Left cardiac atrium (tissue), 4 donors: ENCODE measurements at places on chromosomes 1 and 21. TPM values are rescaled to one million over a fixed set of nuclear protein-coding genes. Genes with fewer than 3 reads are reported as not detected.

DNA sequence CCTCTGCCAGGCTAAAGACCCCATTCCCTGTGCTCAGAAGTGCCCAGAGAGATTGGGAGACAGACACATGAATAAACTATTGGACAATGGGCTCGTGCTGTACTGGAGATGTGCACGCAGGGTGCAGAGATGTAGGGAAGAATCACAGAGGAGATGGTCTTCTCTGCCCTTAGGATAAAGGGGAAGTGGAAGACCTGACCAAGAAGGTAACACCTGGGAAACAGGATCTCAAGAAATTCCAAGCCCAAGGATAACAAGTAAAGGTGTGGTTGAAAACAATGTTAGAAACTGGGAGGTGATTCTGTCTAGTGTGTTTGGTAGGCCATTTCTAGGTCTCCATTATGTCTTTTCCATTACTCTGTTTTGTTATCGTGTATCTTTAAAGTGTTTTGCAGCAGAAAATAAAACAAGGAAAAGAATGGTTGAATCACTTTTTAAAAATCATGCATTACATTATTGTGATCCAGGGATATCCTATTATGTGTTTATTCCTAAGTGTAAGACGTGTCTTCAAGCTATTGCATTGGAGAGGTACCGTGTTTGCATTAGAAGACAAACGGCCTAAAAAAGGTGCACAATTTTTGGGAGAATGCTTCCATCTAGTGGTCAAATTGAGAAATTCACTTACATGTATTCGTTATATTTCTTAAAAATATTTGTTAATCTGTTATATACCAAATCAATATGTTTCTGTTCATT, 40.8 kb upstream of the KCTD3 start:
- DNase-seq: no peak

LIN28A gene
- total RNA-seq: 0.15 TPM

ACOT7 gene
- total RNA-seq: 9.9 TPM

GRCh38 chr1:115373305-115373704, 35.3 kb upstream of the NGF start:
- no peak for DNase-seq

DNA sequence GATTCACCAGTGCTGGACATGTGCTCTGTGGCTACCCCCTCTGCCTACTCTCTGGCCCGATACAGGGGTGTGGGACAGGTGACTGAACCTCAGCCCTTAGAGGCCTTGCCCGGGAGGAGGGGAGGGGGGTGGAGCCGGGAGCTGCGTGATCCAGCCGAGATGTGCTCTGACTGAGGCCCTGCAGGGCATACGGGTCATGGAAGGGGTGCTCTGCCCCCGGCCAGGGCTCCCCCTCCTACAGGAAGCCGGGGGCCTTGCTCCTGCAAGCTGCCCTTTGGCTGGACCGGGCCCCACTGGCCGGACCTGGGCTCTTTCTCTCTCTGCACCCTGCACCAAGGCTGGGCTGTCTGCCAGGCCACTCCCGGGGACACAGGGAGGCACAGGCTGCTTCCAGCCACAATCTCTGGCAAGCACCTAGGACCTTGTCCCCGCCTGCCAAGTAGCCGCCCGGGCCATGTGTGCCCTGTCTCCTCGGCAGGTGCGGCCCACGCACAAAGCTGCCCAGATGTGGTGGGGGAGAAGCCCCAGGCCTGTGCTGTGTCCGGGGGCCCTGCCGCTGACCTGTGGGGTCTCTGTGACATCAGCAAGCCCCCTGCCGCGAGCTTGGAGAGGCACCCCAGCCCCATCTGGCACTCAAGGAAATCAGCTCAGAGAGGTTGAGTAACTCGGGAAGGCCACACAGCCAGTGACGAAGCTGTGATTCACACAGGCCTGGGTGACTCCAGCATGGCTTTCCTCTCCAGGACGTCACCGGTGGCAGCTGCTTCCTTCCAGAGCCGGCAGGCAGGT, 1.5 kb downstream of the SCNN1D start:
- DNase-seq: peak; percentile 68

SH2D5 gene
- 0.44 TPM for total RNA-seq
